ENCODE measurements at places on chromosomes 13 and 19.

DNA sequence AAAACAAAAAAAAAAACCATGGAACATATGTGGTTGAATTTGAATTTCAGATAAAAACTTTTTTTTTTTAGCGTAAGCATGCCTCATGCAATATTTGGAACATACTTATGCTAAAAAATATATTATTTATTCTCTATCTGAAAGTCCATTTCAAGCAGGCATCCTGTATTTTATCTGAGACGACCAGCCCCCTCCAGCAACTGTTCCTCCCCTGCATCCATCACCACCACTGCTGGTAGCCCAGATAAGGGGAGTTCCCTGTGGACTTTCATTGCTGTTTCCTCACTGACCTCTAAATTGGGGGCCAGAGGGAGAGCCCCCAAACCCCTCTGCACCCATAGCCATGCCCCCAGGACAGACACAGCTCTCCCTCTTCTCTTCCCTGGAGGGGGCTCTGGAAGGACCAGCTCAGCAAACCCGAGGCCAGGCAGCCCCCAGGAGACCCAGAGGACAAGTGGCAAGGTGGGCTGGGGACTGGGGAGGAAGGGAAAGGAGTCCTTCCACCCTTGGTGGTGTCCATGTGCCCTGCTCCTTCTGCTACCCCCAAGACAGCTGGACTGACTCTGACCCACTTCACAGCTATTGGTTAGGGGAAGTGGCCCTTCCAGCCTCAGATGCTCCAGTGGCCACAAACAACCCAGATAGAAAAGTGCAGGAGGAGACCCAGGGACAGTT lies 6.6 kb upstream of the SIGLEC12 start:
- no peak for DNase-seq

DNA sequence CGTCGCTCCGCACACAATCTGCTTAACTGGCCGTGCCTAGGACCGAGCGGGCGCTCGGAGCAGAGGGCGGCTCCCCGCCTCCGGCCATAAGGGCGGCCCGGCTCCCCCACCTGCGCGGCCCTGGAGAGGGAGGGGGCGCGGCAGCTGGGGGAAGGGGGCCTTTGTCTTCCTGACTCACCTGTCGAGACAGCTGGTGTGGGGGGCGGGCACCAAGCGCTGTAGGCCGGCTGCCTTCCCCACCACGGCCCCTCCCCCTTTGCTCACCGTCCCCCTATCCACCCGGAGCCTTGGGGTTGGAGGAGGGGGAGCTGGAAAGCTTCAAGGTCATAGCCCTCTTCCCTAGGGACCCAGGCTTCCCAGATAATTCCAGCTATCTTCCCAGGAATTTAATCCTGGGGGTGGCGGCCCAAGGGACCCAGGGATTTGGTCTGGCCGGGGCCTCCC lies 1.2 kb downstream of the VASP start:
- DNase-seq: peak; percentile 89

- no peak for DNase-seq
These were observed 19.9 kb downstream of the ZSWIM9 start for GRCh38 chr19:48190288-48190884.

DNA sequence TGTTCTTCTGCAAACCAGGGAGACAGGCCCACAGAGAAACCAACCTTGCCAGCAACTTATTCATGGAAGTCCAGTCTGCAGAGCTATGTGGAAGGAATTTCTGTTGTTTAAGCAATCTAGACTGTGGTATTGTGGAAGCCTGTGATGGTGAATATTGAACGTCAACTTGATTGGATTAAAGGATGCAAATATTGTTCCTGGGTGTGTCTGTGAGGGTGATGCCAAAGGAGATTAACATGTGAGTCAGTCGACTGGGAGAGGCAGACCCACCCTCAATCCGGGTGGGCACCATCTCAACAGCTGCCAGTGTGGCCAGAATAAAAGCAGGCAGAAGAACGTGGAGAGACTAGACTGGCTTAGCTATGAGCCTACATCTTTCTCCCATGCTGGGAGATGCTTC lies 606.0 kb downstream of the EFNB2 start:
- DNase-seq: no peak

- no peak for DNase-seq
These were observed 1447.3 kb upstream of the MIR17HG start for GRCh38 chr13:89900104-89900765.

DNA sequence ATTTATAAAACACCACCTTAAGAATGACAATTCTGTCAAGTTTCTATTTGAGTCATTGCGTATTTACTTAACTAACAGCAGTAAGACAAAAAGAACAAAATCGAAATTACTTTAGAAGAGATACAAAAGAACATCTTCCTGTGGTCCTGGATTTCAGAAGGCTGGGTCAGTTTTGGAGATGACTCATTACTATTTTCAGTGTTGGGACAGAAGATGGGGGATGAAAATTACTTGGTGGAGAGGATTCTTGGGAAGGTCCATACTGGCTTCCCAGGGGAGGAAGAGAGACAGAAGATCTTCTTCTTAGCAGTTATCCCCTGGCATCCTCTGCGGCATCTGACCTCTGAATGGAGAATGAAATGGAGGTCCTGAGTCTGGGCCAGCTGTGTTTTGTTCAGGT lies 33.5 kb upstream of the CSNK1A1L start:
- no peak for DNase-seq

GRCh38 chr13:71964491-71965100 lies 97.6 kb upstream of the DACH1 start:
- no peak for DNase-seq

DNA sequence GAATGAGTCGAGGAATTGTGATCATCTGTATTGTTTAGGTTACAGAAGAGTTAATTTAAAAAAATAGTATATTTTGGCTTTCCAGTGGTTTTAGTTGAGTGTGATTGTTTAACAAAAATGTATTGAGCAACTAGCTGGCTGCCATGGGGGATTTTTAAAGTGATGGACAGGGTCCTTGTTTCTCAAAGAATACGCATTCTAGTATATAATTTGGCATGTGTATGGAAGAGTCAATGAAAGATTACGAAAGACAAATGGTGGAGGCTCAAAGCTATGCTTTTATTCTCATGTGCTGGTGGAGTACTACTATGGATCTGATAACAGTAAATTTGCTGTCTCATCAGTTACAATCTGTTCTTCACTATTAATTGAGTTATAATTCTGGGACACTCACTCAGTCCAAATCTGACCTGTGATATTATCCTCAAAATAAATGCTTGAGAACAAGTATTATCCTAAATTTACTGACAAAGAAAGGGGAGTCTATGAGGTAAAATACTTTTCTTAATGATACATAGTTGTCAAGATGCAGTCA lies 240.0 kb downstream of the GPC6 start:
- no peak for DNase-seq

DNA sequence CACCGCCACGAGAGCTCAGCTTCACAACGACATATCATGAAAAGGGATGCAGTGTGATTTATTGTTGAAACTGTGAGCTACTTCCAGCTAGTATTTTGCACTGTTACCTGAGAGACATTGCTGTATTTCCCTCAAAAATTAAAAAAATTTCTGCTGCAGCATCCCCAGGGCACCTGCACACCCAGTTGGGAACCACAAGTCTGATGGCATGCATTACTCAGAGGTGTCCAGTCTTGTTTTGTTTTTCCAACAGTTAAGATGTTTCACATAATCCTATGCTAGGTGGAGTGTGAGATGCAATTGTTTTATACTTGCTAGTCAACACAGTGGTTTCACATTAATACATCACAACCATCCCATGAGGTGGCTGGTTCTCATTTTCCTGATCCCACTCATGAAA lies 285.2 kb downstream of the SHISA2 start:
- no peak for DNase-seq

- no peak for DNase-seq
These were observed 18.2 kb upstream of the ZNF543 start for GRCh38 chr19:57302020-57302465.

- no peak for DNase-seq
These were observed 1.8 kb upstream of the TMEM272 start for GRCh38 chr13:51846756-51847155.

DNA sequence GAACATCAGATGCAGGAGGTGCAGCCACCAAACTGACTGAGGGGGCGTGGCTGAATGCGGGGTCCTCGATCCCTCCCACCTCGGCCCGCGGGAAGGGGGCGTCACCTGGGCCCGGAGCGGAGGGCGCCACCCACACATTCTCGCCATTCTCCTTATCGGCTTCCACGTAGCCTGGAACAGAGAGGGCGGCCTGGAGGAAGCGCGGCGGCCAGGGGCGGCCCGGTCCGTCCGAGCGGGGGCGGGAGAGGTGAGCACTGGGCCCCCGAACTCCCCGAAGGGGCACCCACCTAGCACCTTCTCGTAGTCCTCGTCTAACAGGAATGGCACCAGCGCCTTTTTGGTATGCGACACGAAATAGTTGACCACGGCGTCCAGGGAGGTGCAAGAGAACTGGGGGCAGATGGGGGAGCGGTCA lies 11.8 kb downstream of the STAP2 start:
- DNase-seq: no peak

DNA sequence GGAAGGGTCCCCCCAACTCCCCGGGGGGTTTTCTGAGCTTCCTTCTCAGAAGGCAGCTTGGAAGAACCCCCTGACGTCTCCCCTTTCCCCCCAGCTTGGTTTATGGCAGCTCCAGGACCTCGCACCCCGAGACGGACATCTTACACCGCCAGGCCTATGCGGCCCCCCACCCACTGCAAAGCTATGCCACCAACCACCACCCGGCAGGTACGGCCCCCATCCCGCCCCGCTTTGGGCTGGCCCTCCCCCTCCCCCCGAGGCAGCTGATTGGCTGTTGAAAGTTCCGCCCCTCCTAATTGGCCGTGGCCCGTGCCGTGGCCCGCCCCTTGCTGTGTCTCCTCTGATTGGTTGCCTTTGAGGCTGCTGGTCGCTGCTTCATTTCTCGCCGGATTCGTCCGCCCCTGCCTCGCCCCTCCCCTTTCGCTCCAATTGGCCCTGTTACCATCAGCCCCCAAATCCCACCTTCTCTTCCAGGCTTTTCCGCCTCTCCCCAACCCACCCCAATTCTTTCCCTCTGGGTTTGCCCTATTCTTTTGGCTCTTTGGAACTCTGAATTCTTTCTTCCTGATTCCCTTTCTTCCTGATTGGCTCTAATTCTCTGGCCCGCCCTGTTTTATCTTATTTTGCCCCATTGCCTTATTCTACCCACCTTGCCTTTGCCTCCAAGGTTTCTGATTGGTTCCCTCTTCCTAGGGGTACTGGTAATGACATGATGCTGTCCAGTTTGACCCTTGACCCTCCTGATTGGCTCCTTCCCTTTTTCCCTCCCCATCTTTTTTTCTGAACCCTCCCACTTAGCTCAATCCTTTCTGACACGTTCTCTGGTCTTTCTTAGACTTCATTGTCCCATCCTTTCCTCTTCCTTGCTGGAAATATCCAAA lies 2.5 kb downstream of the PRR12 start:
- DNase-seq: peak; percentile 94

GRCh38 chr19:40376286-40376862 lies 13.6 kb downstream of the HIPK4 start:
- DNase-seq: no peak

- DNase-seq: no peak
These were observed 940.8 kb upstream of the PCDH9 start for GRCh38 chr13:68170961-68171360.

GRCh38 chr19:52735734-52736133 lies 890 bp upstream of the ZNF611 start:
- DNase-seq: peak; percentile 95

GRCh38 chr13:41621716-41622431 lies 164.5 kb downstream of the RGCC start:
- DNase-seq: no peak

DNA sequence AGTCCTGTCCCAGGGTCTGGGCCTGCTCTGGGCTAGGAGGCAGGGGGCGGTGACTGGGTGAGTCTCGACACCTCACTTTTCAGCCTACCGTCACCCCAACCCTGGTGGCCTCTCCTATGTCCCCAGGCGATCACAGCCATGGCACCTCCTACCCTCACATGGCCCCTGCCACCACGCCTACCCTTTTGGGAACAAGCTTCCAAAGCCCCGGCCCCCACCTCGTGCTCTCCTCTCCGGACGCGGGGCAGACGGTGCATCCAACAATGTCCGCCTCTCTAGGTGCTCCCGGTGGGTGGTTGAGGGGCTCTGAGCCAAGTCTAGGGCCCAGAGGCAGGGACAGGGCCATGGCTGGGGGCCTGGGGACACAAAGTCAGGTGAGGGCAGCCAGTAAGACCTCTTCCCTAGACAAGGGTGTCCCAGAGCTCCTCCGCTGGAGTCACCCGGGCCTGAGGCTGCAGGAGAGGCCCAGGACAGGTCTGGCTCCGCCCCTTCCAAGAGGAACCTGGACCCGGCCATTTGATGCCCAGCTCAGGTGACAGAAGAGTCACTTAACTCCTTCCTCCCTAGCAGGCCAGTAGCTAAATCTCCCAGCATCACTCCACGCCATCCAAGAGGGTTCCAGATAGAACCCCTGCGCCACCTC lies at the start of gene SYNE4:
TSS of gene SYNE4 (minus strand) at position 478 of the 643 bp plus-strand sequence. CDS start at position 346, 132 bp downstream.
- DNase-seq: peak; percentile 52

DNA sequence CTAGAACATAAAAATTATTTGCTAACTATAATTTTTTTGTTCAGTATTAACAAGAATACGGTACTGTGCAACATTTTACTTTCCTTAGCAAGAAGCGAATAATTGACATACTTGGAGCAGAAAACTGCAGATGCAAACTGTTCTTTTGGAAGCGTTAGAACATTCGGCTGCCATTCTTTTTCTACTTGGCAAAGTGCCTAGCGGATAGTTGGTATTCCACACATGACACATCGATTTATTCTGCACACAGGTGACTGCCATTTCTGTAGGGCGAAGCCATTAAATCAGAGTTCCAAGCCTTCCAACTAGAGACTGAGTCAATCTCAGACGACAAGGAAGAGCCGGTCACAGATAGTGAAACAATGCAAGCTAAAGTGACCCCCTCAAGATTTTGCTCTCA lies 117.4 kb downstream of the TRPC4 start:
- DNase-seq: no peak

DNA sequence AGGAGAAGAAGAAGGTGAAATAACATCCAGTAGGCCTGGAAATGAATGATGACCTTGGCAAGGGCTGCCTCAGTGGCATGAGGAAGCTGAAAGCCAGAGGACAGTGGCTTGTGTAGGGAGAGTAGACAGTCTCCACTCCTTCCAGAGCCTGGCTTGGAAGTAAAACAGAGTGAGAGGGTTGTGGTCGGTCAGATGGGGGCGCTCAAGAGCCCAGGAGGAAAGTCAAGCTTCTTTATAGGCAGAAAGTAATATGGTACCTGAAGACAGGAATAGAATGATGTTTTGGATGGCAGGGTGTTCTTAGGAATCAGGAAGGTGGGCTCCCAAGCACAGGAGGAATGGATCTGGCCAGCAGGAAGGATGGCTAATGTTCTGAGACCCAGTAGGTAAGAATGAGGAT lies 75.1 kb upstream of the TSC22D1 start:
- DNase-seq: no peak

GRCh38 chr19:16945364-16945714 lies 56.5 kb downstream of the F2RL3 start:
- DNase-seq: no peak

DNA sequence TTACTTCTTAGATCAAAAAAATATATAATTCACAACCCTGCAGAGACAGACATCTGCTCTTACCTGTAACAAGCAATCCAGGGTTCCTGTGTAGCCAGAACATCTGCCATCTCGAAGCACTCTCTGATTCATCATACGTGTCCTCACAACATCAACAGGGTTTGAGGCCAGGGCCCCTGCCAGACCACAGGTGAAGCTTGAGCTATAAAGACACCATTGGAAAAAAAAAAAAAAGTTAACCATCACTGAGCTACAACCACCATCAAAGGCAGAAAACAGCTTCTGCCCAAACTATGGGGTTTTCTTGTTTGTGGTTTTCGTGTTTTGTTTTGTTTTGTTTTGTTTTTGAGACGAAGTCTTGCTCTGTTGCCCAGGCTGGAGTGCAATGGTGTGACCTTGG lies 19.3 kb downstream of the SLC25A30 start:
- DNase-seq: no peak

- no peak for DNase-seq
These were observed 12.1 kb downstream of the SLC5A5 start for GRCh38 chr19:17883627-17884410.

- peak; percentile 53 for DNase-seq
These were observed at the start of gene SIAH3 for GRCh38 chr13:45851171-45851921. Gene SIAH3 (minus strand): TSS chr13:45851753. CDS start chr13:45851629, 124 bp downstream.

All from WERI-Rb-1 (cell line).